NCI-H2107 (cell line): ENCODE measurements at places on chromosomes 12 and 14.
A peak's percentile ranks its signal among the peaks of the same experiment; 100 is the strongest.

- no peak for DNase-seq
These were observed 17.5 kb downstream of the BCL11B start for GRCh38 chr14:99254328-99255009.

DNA sequence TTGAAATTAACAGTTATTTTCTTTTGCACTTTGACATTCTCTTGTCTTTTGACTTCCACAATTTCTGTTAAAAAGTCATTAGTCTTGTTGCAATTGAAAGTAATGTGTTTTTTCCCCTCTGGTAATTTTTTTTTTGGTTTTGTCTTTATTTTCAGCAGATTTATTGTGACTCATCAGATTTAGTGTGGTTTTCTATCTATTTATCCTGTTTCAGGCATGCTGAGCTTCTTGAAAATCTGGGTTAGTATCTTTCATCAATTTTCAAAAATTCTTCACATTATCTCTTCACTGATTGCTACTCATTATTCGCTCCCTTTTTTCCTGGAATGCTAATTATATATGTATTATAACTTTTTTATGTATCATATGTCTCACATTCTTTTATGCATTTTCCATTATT is 15.3 kb upstream of the NTF3 start:
- DNase-seq, result no peak

- peak; percentile 91 for DNase-seq
These were observed 19.9 kb upstream of the MSI1 start for GRCh38 chr12:120388691-120389481.

GRCh38 chr14:103569408-103569807 is 6.6 kb downstream of the COA8 start:
- DNase-seq, result no peak

DNA sequence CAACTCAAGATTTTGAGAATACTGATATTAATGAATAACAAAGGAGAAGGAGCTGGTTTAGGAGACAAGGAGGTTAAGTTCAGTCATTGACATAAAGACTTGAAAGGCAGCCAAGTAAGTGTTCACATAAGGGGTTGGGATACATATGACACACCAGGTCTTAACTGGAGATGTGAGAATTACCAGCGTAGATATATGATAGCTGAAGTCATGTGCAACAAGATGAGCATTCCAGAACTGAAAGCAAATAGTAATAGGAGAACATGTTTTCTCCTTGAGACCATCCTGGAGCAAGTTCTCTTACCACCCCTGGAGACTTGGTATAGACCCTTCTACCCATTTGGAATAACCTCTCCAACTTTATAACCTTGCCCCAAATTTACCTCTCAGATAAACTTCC is 43.3 kb upstream of the NPFF start:
- DNase-seq, result no peak

DNA sequence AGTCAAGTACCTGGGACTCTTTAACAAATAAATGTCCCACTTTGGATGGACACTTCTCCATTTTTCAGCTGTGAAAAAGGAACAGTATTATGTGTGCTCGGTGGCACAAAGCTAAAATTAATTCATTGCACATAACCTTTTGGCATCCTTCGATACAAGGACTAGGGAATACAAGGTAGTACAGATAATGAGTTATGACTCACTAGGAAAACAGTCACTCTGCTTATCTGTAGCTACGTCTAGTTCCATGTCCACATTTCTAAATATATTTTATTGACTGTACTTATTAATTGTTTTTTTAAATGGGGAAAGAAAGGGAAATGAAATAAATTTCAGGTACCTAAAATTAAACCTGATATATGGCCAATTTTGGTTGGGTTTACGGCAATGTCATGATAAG is 35.2 kb upstream of the RIC8B start:
- DNase-seq, result no peak

DNA sequence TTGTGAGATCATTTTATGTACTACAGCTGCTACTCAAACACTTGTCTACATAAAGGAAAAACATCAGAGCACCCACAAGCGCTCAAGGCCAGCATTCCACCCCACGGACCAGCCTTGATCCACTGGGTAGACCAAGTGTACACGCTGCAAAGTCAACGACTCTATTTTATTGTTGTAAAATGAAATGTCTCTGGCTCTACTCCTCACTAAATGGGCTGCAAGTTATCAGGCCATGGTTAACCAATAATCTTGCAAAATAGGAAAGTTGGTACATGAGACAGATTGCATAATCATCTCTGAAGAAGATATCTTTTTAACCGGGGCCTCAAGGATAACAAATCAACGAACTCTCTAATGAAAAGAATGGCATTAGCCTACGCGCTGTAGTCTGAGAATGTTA is 69.9 kb upstream of the FOXN3 start:
- no peak for DNase-seq

- DNase-seq, result peak; percentile 59
These were observed 10.0 kb upstream of the DDX47 start for GRCh38 chr12:12803186-12803585.

GRCh38 chr14:103463149-103463548 is 59.5 kb downstream of the CKB start:
- DNase-seq, result no peak

- no peak for DNase-seq
These were observed 33.6 kb downstream of the SSH1 start for GRCh38 chr12:108823804-108824203.

GRCh38 chr14:36580856-36581831 is 1.3 kb downstream of the NKX2-8 start:
- peak; percentile 53 for DNase-seq

DNA sequence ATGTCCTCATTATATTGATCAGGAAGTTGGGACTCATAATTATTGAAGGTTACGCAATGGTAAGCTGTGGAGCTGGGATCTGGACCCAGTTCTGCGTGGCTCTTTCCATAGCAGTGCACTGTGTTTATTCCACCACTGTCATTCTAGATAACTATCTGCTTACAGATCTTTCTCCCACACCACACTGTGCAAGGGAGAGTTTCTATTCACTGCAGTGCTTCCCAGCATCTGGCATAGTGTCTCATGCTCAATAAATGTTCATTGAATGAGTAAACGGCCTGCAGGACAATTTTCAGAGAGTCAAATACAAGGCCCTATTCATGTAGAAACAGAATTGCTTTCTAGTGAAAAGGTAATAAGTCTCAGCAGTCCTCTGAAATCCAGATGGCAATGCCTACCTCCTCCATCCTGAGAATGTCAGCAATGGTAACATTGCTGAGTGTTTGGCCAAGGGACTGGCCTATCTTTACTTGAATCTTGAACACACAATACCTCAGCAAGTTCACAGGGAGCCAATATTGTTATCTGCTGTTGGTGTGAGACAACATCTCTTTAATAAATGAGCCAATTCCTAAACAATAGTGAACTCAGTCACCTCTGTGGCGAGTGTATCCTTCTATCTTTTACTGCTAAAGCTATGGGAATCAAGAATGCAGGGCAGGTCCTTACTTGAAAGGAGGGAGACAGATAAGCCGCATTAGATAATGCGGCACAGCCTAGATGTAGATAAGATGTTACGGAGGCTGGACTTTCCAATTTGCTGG is 332.4 kb upstream of the PRICKLE1 start:
- no peak for DNase-seq

GRCh38 chr12:52362118-52362726 is 5.1 kb downstream of the KRT85 start:
- no peak for DNase-seq

DNA sequence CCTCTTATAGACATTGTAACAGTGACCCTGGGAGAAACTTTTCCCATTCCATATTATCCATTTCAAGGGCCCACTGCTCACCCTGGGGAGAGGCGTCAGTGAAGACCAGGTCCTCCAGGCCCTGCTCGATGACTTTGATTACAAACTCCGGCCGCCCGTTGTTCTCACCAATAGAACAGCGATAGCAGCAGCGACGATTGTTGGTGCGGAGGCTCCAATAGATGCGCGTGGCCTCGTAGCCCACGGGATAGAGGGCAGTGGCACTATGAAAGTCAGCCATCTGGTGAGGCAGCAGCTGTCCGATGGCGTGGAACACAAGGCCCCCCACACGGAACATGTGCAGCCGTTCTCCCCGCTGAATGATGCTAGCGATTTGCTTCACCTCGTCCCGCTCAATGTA is 7.5 kb upstream of the PRKAG1 start:
- no peak for DNase-seq

GRCh38 chr12:6795088-6795487 is 5.8 kb downstream of the CD4 start:
- no peak for DNase-seq

GRCh38 chr12:38905480-38906351 is at the start of gene CPNE8:
Gene CPNE8 (minus strand): TSS chr12:38905591. CDS start chr12:38905534, 57 bp downstream.
- no peak for DNase-seq

DNA sequence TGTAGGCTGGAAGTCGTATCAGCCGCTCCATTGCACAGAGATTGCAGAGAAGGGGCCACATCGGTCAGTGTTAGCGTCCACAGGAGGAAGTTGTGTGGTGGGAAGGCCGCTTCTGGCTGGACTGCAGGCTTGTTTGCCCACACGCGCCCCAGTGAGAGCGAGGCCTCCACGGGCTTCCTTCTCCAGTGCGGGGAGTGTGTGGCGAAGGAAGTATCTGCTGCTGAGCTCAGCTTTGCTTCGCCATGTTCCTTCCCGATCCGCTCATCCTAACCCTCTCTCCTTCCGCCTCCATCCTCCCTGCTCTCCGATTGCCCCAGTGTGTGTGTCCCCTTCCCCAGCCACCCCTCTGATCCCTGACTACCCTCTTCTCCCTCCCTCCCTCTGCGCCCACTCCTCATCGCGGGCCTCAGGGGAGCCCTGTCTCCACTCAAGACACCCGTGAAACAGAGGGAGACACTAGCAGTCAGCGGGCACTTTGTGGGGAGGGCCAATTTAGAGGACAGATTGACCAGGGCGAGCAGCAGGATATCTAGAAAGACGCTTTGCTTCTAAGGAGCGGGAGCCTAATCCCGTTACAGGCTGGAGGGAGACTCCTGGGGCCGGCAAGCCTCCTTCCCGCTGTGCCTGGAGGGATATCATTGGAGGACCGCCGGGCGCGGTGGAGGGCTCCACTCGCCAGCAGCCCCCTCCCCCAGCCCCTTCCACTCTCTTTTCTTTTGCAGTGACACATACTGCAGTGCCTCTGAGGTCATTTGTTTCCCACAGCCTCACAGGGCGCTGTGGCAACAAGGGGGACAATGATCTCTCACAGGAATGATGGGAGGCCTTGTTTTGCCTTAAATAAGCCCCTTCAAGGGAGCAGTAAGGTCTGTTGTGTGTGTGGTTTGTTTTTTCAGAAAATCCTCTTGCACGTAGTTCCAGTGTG is 428.8 kb downstream of the ZFP36L1 start:
- no peak for DNase-seq

GRCh38 chr12:98669751-98670150 is 24.7 kb downstream of the APAF1 start:
- no peak for DNase-seq

DNA sequence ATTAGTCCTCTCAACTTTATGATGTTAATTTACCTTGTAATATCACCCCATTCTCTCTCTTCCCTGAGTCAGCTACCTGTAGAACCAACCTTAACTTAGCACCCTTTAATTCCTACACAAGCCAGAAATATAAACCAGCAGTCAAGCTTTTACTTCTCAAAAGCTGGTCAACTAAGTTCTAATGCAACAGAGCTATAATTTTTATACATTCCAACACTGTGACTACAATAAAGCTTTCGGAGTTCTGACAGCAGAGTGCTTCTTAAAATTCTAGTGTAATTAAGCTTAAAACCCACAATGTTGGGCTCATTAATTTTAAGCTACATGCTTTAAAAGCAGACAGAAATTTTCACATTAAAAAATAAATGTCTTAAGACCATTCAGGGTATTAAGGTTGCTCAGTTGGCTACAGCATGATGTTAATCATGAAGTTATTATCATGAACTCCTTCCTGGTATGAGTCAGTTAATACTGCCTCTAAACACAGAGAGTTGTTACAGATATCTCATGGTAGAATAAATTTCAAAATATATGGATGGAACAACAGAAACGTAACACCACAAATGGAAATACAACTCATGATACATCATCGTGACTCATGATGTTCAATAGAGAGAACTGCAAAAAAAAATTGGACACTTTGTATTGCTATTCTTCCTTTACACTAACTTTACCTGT is 126.7 kb downstream of the EPS8 start:
- DNase-seq, result no peak

GRCh38 chr12:90199006-90199405 is 490.4 kb upstream of the ATP2B1 start:
- no peak for DNase-seq

DNA sequence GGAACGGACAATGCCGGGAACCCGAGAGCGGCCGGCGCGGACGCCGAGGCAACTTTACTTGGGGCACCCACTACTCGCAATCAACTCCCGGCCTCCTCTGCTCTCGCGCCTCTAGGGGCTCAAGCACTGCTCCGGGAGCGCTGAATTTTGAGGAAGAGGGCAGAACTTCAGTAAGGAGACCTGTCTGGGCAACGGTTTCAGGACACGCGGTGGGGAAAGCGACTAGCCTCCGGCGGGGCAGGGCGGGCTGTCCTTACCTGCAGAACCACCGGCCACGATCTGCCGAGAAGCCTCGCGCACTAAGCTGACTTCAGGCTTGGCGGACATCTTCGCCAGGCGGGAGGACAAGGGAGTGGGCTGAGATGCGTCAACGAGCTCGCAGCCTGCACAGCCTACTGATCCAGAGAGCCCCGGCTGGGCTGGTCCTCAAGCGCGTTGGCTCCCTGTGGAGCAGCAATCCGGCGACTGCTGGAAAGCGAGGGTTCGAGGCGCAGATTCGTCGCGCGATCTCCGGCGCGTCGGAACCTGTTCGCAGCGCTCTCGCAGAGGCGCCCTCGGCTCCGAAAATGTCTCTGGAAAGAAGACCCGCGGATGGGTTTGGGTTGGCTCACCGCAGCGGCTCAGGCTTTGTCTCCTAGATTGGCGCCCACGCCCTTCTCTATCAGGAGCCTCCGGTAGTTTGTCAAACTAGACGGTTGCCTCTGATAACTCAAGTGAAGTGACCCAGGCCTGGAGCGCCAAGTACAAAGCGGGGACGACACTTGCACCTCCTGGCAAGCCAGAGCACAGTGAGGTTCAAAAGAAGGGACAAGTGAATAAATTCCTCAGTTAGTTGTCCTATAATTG is at the start of gene SLC25A21:
Gene SLC25A21 (minus strand): TSS at position 583 of the 846 bp plus-strand sequence.
- DNase-seq, result peak; percentile 84

DNA sequence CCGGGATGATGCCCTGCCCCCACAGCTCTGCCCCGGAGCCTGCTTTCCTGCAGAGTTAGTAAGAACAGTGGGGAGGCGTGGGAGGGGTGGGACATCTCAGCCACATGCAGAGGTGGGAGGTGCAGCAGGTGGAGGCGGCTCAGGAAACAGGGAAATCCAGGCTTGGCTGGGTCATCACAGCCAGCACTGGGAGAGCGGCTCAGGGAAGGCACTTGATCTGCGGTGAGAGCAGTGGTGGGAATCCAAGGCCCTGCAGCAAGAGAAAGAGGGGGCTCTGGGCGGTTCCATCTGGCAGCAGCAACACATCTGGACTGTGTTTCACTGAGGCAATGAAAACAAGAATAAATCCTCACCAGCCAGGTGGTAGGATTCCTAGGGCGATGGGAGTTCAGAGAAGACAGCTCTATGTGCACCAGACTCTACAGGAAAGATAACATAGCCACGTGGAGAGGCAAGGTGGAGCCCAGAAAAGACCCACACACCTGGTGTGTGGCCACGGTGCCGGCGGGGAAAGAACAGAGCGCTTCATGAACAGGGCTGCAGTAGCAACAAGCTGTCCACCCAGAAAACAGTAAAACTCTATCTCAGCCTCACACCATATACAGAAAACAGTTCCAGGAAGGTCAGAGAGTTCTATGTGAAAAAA is 57.6 kb downstream of the CCDC85C start:
- peak; percentile 70 for DNase-seq
